Inflammatory macrophage (primary cell): ENCODE measurements at places on chromosomes 12 and 14.
A peak's percentile ranks its signal among the peaks of the same experiment; 100 is the strongest.

GRCh38 chr14:104424406-104425072 lies 155.0 kb upstream of the C14orf180 start:
- no peak for DNase-seq

- DNase-seq, result no peak
Observed at GRCh38 chr14:99822800-99823455, 29.7 kb downstream of the EML1 start.

DNA sequence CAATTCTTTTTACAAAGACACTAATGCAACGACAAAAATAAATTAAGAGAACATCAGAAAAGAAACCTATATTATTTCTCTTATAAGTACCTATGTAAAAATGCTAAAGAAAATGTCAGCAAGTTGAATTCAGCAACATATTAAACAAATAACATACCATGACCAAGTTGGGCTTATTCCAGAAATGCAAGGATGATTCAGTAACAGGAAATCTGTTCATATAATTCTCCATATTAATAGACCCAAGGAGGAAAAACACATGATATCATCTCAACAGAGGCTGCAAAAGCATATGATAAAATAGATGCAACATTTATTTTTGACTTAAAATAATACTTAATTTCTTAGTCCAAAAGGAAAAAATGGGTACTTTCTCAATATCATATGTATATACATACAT lies 25.1 kb upstream of the GPHB5 start:
- DNase-seq, result no peak

GRCh38 chr12:103441437-103442181 lies 54.2 kb downstream of the C12orf42 start:
- DNase-seq, result peak; percentile 22

GRCh38 chr14:32724867-32725471 lies 213.7 kb upstream of the NPAS3 start:
- DNase-seq, result no peak

- DNase-seq, result no peak
Observed at GRCh38 chr12:55840581-55841351, 2.0 kb downstream of the MMP19 start.

- DNase-seq, result no peak
Observed at GRCh38 chr14:50452979-50453705, 56.5 kb upstream of the CDKL1 start.

GRCh38 chr14:52366796-52367315 lies 52.7 kb downstream of the PTGER2 start:
- DNase-seq, result no peak

GRCh38 chr14:22485649-22486048 lies 103.4 kb downstream of the DAD1 start:
- no peak for DNase-seq

GRCh38 chr14:23729720-23730387 lies 93.7 kb downstream of the DHRS2 start:
- DNase-seq, result no peak

- DNase-seq, result no peak
Observed at GRCh38 chr14:68777644-68778043, 15.2 kb downstream of the ZFP36L1 start.

DNA sequence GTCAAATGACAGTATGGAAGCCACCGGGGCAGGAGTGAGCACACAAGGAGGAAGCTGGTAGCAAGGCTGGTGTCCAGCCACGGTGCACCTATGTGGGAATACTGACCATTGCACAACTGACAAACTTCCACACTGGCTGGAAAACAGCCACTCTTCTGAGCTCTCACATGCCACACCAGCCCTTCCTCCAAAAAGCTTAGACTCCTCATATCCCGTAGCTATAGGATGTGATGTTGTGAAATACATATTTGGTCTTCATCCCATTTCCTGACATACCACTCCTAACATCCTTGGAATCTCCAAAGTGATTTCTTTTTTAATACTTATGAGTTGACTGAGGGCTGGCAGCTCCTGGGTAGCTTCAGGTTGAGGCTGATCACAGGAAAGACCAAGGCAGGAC lies 103.6 kb downstream of the NTF3 start:
- DNase-seq, result no peak

- no peak for DNase-seq
Observed at GRCh38 chr12:131784909-131785762, 43.1 kb upstream of the MMP17 start.

DNA sequence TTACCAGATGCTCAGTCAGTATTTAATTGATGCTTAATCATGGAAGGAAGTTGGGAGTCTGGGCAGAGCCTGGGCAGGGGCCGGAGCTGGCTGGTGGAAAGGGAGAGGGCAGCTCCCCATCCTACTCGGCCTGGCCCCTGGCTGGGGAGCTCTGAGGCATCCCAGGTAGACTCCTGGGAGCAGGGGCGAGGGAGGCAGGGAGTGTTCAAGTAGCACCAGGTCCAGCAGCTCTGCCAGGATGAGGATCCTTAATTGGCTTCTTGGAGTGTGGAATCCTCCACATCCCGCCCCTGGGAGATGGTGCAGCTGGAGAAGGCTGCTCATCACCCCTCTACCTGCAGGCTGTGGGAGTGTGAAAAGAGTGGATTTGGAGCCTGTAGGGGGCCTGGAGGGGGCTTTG lies 30.9 kb downstream of the SYNDIG1L start:
- DNase-seq, result no peak

- peak; percentile 3 for DNase-seq
Observed at GRCh38 chr12:5022465-5023061, 21.1 kb upstream of the KCNA5 start.

GRCh38 chr12:89622115-89622514 lies 86.5 kb downstream of the ATP2B1 start:
- no peak for DNase-seq

- DNase-seq, result peak; percentile 90
Observed at GRCh38 chr12:54306925-54307741, 6.3 kb upstream of the NFE2 start.

- DNase-seq, result no peak
Observed at GRCh38 chr14:68542346-68542745, 250.5 kb downstream of the ZFP36L1 start.

- DNase-seq, result no peak
Observed at GRCh38 chr12:46261646-46262045, 7.2 kb downstream of the SLC38A1 start.

GRCh38 chr12:8501720-8502119 lies 11.6 kb upstream of the CLEC4D start:
- no peak for DNase-seq

- DNase-seq, result no peak
Observed at GRCh38 chr14:77598366-77599070, 17.9 kb downstream of the SPTLC2 start.

- DNase-seq, result no peak
Observed at GRCh38 chr12:96347130-96347699, 53.0 kb downstream of the CDK17 start.

- DNase-seq, result no peak
Observed at GRCh38 chr12:53928054-53928835, 10.4 kb upstream of the HOXC13 start.

DNA sequence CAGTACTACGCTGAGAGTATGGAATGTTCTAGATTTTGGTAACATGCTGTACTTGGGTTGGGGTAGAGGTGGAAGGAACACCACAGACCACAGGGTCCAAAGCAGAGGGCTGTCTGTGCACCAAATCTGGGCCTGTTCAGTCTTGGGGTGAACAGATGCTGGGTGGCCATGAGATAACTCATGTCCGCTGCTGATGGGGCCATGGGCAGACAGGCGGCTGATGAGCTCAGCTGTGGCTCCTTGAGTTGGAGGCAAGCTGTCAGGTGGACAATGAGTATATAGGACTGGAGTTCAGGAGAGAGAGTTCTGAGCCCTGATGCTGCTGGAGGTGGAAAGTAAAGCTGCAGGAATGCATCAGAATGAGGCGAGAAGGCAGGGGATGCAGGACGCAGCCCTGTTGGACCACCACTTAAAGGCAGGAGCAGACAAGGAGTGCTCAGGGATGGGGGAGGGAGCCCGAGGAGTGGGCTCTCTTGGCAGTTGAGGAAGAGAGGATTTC lies 6.2 kb downstream of the SMIM41 start:
- no peak for DNase-seq

GRCh38 chr14:70354204-70354603 lies 5.3 kb downstream of the COX16 start:
- DNase-seq, result no peak

DNA sequence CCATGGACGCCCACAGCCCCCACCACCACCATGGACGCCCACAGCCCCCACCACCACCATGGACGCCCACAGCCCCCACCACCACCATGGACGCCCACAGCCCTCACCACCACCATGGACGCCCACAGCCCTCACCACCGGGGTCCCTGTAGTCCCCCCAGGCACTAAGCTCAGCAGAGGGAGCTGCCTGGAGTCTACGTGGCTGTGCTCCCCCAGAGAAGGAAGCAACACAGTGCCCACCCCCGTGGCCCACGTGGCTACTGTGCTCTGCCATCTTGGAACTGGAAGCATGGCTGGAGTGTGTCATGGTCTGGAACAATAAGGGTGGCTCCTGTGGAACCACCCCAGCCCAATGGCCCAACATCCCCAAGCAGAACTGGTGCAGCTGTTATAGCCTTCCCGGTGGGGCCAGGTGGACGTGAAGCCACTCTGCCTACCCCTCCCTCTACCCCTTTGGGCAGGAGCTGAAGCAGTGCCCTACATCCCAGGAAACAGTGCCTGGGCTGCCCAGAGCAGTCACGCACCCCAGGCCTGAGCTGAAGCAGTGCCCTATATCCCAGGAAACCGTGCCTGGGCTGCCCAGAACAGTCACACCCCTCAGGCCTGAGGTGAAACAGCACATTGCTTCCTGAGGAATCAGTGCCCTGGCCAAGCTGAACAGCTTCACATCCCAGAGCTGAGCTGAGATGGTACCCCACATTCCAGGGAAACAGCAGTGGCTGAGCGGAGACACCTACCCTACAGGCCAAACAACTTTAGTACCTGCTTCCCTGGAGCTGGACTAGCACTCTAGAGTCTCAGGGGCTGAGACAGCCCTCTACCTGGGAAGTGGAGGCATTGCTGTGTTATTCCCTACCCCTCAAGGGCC lies 9.0 kb upstream of the SFSWAP start:
- no peak for DNase-seq

DNA sequence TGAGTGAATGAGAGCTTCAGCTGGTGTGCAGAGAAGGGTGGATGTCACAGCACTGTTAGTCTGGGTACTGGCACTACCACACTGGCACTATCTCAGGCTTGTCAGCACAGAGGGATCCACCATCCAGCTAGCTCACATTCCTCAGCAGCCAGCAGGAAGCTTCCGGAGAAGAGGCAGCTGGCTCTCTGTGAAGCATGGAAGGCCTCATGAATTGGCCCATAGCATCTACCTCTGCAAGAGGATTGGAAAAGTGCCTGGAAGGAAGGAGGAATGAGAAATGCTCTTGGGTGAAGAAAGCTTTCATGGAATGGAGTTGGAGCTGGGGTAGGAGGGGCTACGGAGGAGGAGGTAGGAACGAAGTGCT lies 9.9 kb downstream of the KRT83 start:
- DNase-seq, result no peak

- no peak for DNase-seq
Observed at GRCh38 chr12:126337556-126338441, 1272.6 kb downstream of the AACS start.

DNA sequence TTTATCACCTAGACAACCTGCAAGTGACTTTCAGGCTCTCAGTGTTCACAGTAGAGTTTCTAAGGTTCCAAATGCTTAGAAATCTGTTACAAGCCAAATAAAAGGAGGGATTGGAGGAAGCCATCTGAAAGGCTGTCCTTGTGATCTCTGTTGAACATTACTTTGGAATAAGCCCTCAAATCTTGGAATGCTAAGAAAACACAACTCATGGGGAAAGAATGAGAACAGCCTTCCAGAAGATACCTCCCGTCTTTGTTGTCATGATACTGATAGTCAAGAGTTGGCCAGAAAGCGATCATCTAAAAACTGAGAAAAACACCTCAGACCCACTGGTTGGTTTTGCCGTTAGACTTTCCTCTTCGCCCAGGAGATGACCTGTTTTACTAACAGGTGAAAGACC lies 44.4 kb upstream of the KCNK13 start:
- DNase-seq, result no peak

GRCh38 chr14:54465654-54466053 lies 23.1 kb downstream of the GMFB start:
- no peak for DNase-seq

DNA sequence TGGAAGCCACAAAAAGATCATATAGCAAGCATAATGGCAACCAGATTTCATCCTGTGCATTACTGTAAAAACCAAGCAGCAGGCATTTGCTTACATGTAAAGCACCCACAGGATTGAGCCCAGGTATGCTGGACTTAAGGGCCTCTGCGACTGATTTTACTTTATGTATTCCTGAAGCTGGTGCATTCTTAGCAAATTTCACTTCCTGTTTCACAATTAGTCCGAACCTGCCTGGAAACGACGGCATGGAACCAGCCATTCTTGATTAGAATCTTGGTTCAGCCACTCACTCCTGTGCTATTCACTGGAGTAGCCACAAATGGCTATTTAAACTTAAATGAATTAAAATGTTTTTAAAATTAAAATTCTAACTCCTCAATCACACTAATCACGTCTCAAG lies 239.2 kb downstream of the NUAK1 start:
- DNase-seq, result no peak
